ENCODE measurements at places on chromosomes 3 and 15.

DNA sequence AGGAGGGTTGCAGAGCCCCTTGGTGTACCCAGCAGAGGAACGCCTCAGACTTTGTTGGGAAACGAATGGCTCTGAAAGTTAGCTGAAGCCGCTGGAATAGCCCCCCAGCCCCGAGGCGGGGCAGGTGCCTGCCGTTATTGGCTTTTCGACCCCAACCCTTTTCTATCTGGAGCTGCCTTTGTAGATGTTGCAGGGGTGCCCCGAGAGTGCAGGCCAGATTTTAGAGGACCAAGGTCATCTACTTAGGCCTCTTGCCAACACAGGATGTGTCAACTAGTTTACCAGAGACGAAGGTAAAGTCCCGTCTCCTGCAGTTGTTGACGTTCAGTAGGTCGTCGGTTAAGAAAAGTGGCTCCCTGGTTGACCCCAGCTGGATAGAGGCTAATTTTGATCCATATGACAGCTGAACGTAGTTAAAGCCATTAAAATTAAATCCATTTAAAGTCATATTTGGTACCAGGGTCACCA is 579 bp upstream of the UBE3A start:
- DNase-seq: no peak

DNA sequence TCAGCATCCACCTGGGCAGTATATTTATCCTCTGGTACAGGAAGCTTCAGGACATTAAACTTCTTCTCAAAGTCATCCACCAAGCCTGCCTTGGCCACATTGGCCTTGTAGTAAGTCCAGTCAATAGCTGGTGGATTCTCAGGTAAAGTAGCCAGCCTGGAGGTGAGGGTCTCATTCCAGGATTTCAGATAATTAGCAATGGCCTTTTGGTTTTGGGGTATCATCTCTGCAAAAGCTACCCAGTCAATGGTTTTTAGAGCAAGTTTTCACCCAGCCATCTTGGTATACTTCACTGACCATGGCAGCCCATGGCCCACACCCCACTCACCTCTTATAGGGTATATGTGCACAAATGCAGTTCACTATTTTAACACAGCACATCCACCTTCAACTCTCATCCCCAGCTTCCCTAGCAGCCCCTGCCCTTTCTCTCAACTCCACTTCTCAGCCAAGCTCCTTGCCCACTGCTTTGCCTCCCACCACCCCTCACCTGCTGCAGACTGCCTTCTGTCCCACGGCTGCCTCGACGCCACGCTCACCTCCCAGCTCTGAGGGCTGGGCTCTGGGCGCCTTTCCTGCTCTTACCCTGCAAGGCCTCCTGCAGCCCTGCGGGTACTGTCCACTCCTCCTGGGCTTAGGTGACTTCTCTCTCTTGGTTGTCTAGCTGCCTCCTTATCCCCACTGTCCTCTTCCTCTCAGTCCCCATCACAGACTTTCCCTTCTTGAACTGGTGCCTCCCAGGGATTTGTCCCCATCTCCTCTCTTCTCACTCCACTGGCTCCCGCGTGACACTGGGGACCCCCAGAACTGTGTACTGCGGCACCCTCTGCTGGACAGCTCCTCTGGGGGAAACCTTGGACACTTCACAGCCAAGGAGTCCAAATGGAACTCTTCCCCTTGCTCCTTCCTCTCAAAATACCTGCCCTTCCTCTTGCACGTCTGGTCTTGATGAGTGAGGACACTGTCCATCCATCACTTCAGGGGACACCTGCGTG is 1.7 kb upstream of the TGM5 start:
- DNase-seq: no peak

DNA sequence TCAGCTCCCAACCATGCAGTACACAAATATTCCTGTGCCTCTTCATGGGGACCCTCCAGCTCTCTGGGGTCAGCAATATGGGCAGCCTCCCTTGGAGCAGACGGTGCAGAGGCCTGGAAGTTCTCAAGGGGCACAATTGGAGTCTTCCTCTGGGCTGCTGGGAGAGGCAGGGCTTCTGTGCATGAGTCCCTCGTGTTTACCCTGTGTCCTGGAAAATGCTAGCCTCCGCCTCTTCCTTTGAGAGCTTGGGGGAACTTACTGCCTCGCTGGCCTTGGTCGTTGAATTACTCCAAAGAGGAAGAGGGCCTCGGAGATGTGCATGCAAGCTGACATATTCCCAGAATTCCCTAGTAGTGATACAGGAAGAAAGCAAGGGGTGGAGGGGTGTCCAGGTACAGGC is 284.4 kb upstream of the IGF1R start:
- no peak for DNase-seq

GRCh38 chr3:158085931-158086330 is 20.3 kb downstream of the SHOX2 start:
- no peak for DNase-seq

GRCh38 chr3:21449738-21450137 is 301.3 kb downstream of the ZNF385D start:
- no peak for DNase-seq

- no peak for DNase-seq
Observed at GRCh38 chr3:101954936-101955335, 105.6 kb downstream of the NFKBIZ start.

GRCh38 chr3:63976161-63976871 is 47.0 kb downstream of the PSMD6 start:
- peak; percentile 92 for DNase-seq

DNA sequence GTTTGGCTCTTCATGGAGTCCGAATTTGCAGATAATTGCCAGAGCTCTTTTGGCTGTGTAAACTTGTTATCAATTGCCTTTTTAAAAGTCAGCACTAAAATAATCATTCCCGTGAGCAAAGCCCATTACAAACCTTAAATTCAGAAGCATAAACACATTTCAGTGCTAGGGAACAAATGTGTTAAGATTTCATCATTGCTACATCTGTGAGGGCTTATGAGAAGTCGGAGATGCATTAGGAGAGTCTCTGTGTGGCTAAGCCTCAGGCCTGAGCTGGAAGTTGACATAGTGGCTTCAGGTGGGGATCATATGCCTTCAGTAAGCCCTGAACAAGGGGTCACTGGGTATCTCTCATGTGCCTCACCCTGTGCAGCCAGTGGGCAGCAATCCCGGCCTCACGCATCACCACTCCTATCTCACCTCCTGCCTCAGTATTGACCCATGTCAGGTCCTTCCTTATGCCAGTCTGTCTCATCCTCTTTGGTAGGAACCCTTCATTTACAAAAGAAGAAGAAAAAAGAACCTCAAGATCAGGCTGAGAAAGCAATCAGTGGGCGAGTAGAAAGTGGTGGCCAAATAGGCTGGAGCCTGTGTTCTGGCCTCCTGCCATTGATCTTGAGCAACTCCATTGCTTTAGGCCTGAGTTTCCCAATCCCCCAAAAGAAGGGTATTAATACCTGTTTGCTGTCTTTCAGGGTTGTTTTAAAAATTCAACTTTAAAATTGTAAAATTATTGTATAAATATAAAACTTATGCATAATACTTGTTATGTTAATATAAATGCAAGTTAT is 233.5 kb downstream of the IL20RB start:
- DNase-seq: no peak

- no peak for DNase-seq
Observed at GRCh38 chr3:126131881-126132750, 48.2 kb upstream of the SLC41A3 start.

- DNase-seq: no peak
Observed at GRCh38 chr15:36896949-36897348, 203.4 kb downstream of the MEIS2 start.

GRCh38 chr3:190399677-190400076 is 11.7 kb downstream of the CLDN16 start:
- DNase-seq: no peak

GRCh38 chr3:185793381-185793780 is 31.5 kb downstream of the IGF2BP2 start:
- no peak for DNase-seq

DNA sequence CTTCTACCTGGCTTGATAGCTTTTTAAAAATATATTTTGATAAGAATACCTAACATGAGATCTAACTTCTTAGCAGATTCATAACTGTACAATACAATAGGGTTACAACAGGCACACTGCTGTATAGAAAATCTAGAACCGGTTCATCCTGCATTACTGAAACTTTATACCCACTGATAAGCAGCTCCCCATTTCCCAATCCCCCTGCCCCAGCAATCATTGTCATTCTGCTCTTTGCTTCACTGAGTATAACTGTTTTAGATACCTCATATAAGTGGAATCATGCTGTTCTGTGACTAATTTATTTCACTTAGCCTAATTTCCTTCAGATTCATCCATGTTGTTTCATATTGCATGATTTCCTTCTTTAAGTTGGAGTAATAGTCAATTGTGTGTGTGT is 906.0 kb downstream of the GBE1 start:
- DNase-seq: no peak

- DNase-seq: no peak
Observed at GRCh38 chr15:60626051-60626450, 147.1 kb upstream of the ICE2 start.

GRCh38 chr3:170130532-170130931 is 51.0 kb downstream of the PHC3 start:
- DNase-seq: no peak

DNA sequence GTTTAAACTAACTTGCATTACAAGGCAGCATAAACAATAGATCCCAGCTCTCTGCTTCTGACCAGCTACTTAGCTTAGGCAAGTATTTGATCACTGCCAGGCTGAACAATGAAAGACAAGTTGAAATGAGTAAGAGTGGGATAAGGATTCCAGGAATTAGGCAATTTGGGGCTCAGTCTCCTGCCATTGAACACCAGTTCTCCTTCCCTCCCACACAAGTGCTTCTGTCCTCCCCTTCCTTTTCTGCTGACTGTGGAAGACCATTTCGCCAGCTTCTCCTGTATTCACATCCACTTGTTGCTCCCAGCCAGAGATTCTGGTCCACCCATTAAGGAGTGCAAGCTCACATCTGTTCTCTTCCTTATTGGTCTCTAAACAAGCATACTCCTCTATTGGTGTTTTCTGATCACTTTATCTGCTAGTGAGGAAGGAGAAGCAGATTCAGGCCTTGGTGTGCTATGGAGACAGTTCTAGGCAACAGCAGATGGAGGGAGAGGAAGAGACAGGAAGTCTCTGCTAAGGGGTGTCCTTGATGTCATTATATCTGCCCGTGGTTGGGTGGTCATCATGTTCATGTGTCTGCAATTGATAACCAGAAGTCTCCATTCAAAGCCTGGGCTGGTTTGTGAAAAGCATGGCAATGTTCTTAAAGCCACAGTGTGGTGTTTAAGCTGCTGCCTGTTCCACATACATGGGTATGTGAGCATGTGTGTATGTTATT is 121.5 kb downstream of the PLCL2 start:
- DNase-seq: no peak

DNA sequence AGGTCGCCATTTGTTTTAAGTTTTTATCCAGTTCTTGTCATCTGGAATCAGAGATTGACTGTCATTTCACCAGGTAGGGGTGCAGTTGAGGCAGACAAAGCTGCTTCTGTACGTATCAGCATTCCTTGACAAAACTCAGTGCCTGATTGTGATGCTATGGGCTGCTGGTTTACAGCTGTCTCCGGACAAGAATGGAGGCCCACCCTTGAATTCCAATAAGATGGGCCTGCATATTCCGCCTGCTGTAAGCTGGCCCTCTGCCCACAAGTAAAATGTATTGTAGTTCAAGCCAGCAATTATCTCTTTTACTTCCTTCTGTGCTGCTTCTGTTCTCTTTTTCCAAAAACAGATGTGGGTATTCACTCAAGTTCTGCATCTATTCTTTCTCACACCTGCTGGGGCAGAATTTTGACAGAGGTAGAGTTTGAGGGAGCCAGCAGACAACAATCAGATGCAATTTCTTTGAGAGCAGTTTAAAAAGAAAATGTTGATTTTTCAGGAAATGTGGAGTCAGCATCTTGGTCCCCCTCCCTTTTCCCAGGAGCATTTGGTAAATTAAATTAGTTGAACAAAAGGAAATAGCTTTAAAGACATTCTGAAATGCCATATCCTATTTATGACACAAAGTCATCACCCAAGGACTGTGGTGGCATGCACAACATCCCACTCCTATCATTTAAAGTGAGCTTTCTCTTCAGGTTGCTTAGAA is 53.5 kb downstream of the IQCH start:
- no peak for DNase-seq

DNA sequence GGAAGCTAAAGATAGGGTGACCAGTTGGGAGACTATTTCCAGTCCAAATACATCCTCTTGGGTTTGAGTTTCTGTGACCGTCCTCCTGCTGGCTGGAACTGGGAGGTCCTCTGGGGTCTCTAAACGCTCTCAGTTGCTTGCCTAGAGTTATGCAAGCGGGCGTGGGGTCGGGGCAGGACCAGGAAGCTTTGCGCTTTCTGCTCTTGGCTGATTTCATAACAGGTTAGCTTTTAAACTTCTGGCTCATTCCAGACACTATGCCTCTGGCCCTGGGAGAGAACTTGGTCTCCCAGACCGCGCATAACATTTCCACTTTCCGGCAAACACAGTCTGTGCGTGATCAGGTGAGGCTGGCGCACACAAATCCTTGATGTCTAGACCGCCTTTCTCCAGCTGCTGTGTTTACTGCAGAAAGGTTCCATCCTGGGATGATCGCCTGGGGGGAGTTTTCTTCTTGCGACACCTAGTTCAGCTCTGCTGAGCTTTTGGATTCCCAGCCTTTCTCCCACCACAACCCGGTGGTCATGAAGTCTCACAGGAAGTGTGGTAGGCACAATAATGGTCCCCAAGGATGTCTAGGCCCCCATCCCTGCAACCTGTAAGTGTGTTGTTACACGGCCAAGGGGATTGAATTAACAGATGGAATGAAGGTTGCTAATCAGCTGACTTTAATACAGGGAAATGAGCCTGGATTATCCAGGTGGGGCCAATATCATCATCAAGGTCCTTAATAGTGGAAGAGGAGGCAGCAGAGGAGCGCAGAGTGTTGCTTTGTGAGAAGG is 23.6 kb upstream of the CGNL1 start:
- DNase-seq: no peak

GRCh38 chr3:35408882-35409281 is 230.4 kb upstream of the ARPP21 start:
- no peak for DNase-seq

- DNase-seq: no peak
Observed at GRCh38 chr3:117708601-117709000, 999.0 kb downstream of the TUSC7 start.

GRCh38 chr15:93825682-93826081 is 405.7 kb upstream of the MCTP2 start:
- no peak for DNase-seq

GRCh38 chr3:186417791-186418190 is 55.8 kb upstream of the DGKG start:
- DNase-seq: peak; percentile 77

DNA sequence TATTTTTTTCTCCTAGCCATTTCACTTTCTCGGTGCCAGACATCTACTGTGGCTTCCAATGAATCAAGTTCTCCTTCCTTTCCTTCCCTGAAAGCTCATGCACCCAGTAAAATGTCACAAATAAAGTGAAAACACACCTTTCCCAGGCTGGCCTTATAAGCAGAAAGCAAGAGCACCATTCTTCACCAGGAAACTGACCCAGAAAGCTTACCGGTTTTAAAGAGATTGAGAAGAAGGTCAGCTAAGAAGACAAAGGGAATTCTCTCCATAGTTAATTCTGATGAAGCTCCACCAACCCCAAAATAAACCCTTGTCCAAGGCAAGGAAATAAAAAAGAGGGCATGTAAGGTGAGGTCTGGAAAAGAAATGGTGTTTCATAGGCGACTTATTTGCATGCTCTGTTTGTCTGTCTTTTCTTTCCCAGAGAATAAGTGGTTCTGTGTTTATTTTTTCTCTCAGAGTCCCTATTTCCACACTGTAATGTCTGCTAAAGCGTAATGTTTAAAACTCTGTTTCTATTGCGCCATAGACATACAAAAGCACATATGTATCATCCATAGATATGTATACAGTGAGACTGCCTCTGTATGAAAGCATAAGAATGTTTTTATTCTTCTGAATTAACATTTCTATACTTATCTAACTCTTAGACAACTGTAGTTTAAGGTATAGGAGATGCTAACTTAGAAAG is 2.8 kb downstream of the LSAMP start:
- DNase-seq: no peak
